Kidney (tissue), 22 donors: ENCODE measurements at places on chromosomes 12 and 14. TPM values are rescaled to one million over a fixed set of nuclear protein-coding genes. Genes with fewer than 3 reads are reported as not detected.
A peak's percentile ranks its signal among the peaks of the same experiment; 100 is the strongest.

GRCh38 chr12:50059440-50060119 is 2.2 kb downstream of the ASIC1 start:
- H3K27ac ChIP-seq: no peak overlapping the region
- H3K4me1 ChIP-seq: peaks cover 6% of the 10 kb centered on the region
- no peaks in the 10 kb centered on the region for H3K36me3 ChIP-seq
- no peak overlapping the region for H3K4me3 ChIP-seq

GRCh38 chr12:111747333-111747732 is 19.4 kb upstream of the ALDH2 start:
- H3K36me3 ChIP-seq: peaks cover 26% of the 10 kb centered on the region
- no peaks in the 10 kb centered on the region for H3K4me1 ChIP-seq
- no peak overlapping the region for H3K4me3 ChIP-seq
- no peak for DNase-seq
- H3K27ac ChIP-seq: no peak overlapping the region
- no peaks in the 10 kb centered on the region for H3K27me3 ChIP-seq

- DNase-seq: no peak
- no peaks in the 10 kb centered on the region for H3K27me3 ChIP-seq
- no peak overlapping the region for H3K4me3 ChIP-seq
- no peaks in the 10 kb centered on the region for H3K36me3 ChIP-seq
- H3K4me1 ChIP-seq: no peaks in the 10 kb centered on the region
These were observed 63.9 kb upstream of the KCNA5 start for GRCh38 chr12:4979737-4980136.

GRCh38 chr14:50260511-50260910 is 29.1 kb upstream of the SOS2 start:
- no peak for DNase-seq
- H3K36me3 ChIP-seq: no peaks in the 10 kb centered on the region
- no peak overlapping the region for H3K27ac ChIP-seq
- no peaks in the 10 kb centered on the region for H3K4me1 ChIP-seq
- no peak overlapping the region for H3K4me3 ChIP-seq
- no peaks in the 10 kb centered on the region for H3K27me3 ChIP-seq

- no peak overlapping the region for H3K27ac ChIP-seq
- no peak overlapping the region for H3K4me3 ChIP-seq
These were observed 17.9 kb downstream of the PROX2 start for GRCh38 chr14:74858022-74858421.

- no peaks in the 10 kb centered on the region for H3K27me3 ChIP-seq
- DNase-seq: peak; percentile 95
- peaks cover 15% of the 10 kb centered on the region for H3K4me1 ChIP-seq
- H3K36me3 ChIP-seq: no peaks in the 10 kb centered on the region
- H3K27ac ChIP-seq: peak overlapping the region; percentile 87
These were observed 105.2 kb upstream of the ATF7IP start for GRCh38 chr12:14260011-14260993.

- H3K4me1 ChIP-seq: no peaks in the 10 kb centered on the region
- no peak overlapping the region for H3K4me3 ChIP-seq
- H3K27me3 ChIP-seq: no peaks in the 10 kb centered on the region
- H3K27ac ChIP-seq: no peak overlapping the region
- H3K36me3 ChIP-seq: no peaks in the 10 kb centered on the region
These were observed 21.7 kb upstream of the SLC10A1 start for GRCh38 chr14:69818758-69819191.

DNA sequence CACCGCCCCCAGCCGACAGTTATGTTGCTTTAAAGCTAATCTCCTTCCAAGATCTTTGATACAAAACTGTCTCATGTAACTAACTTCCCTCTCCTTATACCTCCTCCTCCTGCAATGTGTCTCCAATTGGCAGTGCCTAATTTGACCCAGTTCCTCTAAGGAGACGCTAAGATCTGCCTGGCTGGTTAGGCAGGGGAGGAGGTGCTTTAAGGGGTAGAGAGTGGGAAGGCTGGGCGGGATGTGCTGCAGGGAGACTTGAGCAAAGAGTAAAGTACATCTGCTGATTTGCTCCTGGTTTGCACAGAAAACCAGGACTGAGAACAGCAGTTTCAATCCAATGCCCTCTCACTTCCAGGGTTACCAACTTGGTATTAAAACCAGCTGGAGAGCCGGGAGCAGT is 7.4 kb upstream of the IKZF4 start:
- H3K27ac ChIP-seq: peak overlapping the region; percentile 73
- no peaks in the 10 kb centered on the region for H3K36me3 ChIP-seq
- H3K4me1 ChIP-seq: peaks cover 6% of the 10 kb centered on the region
- H3K4me3 ChIP-seq: no peak overlapping the region
- DNase-seq: no peak

DNA sequence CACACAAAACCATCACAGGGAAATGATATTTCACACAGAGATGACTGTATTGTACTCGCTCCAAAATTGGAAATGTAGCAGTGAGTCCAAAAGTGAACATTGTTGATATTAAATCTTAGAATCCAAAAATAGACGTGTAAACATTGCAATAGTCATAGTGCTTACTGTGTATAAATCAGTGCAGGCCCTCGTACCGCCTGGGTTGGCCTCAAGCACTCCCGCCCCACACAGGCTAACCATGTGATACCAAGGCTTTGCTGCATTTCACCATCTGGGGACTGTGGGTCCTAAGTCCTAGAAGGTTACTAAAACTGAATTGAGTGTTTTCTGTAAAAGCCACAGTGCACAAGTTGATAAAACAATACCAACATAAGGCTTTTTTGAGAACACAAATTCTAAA is 107.3 kb downstream of the PPP2R5E start:
- no peaks in the 10 kb centered on the region for H3K36me3 ChIP-seq
- no peak overlapping the region for H3K4me3 ChIP-seq
- no peaks in the 10 kb centered on the region for H3K27me3 ChIP-seq
- H3K4me1 ChIP-seq: peaks cover 32% of the 10 kb centered on the region

Gene ZDHHC22
- not detected for total RNA-seq

Gene ERP27
- total RNA-seq: 11.0 TPM

Gene NCOR2
- total RNA-seq: 205 TPM

Gene TPH2
- not detected for total RNA-seq

Gene SERPINA5
- total RNA-seq: 85.1 TPM
